ENCODE measurements at places on chromosomes 4 and X.

DNA sequence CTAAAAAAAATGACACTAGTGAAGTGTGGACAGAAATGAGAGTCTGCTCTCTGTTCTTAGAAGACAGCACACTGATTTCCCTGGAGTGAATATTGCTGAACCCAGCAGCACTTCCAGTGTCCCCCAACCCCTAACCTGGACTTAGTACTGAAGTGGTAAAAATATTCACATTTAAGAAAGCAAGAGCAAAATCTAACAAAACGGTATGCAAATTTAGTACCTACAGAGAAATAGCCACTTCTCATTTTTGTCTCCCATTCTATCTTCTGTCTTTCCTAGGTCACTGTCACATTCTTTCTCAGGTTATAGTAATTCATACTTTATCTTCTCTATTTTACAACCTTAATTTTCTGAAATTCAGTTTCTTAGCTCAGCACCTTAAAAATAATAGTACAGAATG is 274.7 kb downstream of the CFAP299 start:
- DNase-seq, result no peak

DNA sequence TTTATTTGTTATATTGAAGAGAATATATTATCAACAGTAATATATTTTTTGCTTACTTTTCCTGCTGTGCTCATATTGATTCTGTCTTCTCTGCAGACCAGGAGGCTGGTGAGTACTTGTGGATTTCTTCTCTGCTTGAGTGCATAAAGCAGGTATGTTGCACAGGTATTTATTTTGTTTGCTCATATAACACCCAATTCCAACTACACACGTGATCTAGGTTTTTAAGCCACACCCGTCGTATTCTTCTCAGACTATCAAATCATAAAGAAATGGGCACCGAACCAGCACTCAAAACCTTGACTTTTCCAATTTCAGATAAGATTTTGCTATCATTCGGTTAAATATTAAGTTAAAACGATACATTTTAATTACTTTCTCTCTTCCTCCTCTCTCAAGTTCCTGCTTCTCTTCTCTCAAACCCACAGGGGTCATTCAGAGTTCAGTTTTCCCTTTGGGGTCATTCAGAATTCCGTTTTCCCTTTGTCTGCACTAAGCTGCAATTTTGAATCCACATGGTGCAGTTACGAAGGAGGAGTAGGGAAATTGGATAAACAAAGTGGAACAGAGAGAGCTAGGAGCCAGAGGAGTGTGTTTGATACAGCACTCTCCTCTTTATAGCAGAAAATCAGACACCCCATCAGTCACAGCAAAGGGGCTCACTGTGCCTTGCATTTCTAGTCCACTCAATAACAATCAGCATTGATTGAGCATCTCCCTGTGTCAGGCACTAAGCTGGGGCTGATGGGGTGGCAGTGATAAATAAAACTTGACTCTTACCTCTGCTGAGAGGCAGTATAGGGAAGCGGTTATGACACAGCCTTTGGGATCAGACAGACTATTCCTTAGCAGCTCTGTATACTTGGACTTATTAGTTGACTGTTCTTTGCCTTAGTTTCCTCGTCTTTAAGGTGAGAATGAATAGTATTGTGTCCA is at the start of gene ADH1C:
Gene ADH1C (minus strand): TSS at position 145 of the 936 bp plus-strand sequence. CDS start 71 bp downstream, at position 74.
- DNase-seq, result no peak

DNA sequence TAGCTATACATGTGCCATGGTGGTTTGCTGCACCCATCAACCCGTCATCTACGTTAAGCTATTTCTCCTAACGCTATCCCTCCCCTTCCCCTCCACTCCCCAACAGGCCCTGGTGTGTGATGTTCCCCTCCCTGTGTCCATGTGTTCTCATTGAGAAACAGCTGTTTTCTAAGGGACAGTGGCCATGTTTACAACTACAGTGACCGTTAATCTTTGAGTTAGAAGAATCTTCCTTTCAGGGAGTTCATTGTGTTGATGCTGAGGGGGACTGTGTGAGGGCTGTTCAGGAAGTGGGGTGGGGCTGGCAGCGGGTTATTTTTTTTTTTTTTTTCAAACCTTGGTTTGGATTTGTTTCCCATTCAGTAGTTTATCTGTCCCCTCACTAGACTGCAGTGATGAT is 179.9 kb downstream of the NHS start:
- DNase-seq, result no peak

DNA sequence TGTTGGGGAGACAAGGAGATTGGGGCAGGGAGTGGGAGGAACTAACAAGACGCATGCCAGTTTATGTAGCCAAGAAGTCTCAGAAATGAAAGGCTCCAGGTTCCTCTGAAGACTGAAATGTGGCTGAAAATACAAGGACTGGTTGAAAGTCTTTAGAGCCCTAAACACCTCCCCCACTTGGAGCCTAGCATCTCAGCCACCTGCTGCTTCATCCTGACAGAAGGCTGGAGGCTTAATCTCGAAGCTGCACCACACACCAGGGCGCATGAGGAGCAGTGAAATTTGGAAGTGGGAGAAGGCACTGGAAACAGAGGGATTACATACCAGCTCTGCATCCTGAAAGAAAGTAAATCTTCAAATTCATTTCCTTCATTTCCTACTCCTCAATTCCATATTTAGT is 160.7 kb upstream of the FTHL17 start:
- DNase-seq, result no peak

GRCh38 chr4:129823105-129823504 is 727.2 kb downstream of the C4orf33 start:
- DNase-seq, result no peak

GRCh38 chr4:87524456-87524855 is 4.7 kb downstream of the SPARCL1 start:
- DNase-seq, result no peak

DNA sequence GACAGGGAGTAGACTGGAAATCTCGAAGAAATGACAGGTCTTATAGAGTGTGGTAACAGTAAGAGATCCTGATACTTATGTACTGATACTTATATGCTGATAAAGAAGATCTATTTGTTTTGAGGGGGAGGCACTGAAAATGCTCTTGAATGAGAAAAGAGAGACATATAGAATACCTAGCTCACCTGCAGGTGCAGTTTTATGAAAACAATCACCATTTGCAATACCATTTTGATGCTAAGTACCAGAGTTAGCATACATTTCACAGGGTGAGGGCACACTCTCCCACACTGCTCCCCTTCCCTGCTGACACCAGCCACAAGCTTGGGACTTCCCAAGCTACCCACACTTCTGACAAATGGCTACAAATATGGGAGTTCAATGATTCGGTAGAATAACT is 1490.1 kb upstream of the IGFBP7 start:
- DNase-seq, result no peak

- no peak for DNase-seq
Measured at GRCh38 chr4:183240581-183241321, 79.3 kb downstream of the CLDN22 start.

- DNase-seq, result no peak
Measured at GRCh38 chrX:109372291-109372690, 109.6 kb downstream of the GUCY2F start.

- DNase-seq, result no peak
Measured at GRCh38 chrX:38236901-38237615, 16.4 kb upstream of the SRPX start.
